ENCODE measurements at places on chromosomes 1 and 21.

DNA sequence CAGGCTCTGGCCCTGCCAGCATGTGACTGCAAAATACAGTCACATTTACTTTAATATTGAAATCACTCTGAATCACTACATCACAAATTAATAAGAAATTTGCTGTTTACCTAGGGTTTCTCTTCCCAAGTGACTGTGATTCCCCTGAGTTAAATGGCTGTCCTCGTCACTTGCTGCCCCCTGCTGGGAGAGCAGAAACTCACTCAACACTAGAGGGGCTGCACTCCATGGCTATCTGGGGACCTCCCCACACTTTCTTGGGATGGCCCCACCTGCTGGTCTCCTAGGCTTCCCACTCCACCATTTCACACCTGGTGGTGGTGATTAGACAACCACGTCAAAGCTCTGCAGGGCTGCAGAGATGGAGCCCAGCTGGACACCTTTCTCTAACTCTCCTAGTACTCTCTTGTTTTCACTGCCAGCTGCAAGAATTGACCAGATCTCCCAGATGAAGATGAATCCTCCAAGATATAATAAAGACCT is 63.4 kb downstream of the CD2 start:
- DNase-seq: peak; percentile 66

DNA sequence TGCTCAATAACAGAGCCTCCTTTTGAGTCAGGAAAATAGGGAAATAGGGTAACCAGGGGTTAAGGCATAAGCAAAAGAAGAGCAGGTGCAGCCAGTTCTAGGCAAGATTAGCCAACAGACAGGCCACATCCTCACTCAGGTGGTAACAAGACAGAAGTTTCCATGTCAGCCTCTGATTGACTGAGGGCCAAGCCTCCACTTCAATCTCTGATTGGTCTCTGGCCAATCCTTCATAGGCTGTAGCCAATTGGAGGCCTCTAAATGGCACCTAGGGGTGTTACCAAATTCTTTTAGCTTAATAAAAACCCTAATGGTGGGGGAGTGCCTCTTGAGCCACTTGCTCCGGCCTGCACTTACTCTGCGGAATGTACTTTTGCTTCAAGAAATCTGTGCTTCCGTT is 37.2 kb downstream of the LACTBL1 start:
- no peak for DNase-seq

GRCh38 chr21:45989355-45990048 is 7.9 kb downstream of the COL6A1 start:
- DNase-seq: no peak

DNA sequence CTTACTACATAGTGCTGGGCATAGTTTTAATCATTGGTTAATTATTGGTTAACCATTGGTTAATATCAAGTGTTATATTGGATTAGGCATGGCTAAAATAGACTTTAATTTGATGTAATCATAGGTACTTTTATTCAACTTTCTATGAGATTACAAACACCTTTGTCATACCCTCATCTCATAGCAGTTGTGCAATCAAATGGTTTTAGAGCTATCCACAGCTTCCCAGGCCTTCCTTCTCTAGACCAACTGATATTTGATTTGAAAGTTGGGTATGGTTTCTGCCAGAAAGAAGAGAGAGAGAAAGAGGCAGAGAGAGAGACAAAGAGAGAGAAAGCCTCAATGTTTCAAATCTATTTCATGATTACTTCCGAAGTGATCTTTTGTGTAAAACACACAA is 9.6 kb upstream of the RGS1 start:
- no peak for DNase-seq

GRCh38 chr1:68173283-68173935 is 58.9 kb downstream of the WLS start:
- no peak for DNase-seq

DNA sequence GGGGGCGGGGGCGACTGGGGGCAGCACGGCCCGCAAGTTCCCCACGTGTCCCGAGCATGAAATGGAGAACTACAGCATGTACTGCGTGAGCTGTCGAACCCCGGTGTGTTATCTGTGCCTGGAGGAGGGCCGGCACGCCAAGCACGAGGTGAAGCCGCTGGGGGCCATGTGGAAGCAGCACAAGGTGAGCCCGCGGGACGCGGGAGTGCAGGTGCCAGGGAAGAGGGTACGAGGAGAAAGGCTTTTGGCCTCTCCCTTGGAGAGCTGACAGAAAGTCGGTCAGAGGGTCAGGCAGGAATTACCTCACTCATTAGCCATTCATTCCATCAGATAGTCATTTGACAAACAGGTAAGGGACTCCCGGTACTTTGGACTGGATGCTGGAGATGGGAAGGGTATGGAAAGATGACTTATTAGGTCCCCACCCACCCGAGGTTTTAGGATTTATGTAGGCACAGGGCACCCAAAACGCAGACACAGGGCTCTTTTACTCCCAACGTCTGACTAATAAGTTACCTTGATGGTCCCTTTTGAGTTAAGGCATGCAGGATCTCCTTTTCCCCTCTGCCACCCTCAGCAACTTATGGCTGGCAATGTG is 2.1 kb downstream of the TRIM67 start:
- DNase-seq: no peak

DNA sequence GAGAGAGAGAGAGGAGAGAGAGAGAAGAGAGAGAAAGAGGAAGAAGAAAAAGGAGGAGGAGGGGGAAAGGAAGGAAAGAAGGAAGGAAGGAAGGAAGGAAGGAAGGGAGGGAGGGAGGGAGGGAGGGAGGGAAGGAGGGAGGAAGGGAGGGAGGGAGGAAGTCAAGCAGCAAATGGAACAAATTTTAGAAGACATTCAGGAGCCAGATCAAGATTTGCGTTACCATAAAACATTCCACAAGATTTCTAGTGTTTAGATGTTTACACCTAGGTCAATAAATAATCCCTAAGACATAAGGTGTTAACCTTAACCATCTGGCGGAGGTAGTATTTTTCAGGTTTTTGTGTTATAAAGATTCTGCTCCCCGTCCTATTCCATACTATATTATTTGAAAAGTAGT is 1320.1 kb upstream of the PRMT6 start:
- DNase-seq: no peak

- no peak for DNase-seq
Measured at GRCh38 chr1:225755671-225756319, 21.8 kb upstream of the SRP9 start.

GRCh38 chr1:41768583-41768982 is 150.1 kb downstream of the HIVEP3 start:
- no peak for DNase-seq

DNA sequence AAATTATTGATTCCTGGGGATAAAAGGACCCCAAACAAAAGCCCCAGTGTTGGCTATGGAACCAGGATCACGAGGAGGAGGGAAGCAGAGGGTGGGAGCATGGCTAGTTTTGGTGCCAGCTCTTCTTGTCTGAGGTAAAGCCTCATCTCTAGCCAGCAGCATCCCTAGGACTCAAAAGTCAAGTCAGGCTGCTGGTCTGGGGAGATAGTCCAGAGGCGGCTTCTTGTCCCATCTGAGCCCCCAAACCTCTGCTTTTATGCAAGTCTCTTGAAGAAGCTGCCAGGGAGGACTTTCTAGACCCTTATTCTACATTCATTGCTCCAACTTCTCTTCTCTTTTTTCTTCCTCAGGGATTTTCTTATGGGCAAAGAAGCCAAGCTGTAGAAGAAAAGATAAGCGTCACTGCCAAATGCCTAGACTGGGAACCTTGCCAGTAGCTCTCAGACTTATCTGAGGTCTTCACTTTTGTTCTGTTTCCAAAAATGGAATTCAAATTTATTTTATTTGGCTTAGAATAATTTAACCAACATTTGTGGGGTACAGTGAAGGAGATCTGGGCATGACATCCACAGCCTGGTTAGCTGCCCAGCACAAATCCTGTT is 6.9 kb upstream of the ANKRD35 start:
- no peak for DNase-seq

DNA sequence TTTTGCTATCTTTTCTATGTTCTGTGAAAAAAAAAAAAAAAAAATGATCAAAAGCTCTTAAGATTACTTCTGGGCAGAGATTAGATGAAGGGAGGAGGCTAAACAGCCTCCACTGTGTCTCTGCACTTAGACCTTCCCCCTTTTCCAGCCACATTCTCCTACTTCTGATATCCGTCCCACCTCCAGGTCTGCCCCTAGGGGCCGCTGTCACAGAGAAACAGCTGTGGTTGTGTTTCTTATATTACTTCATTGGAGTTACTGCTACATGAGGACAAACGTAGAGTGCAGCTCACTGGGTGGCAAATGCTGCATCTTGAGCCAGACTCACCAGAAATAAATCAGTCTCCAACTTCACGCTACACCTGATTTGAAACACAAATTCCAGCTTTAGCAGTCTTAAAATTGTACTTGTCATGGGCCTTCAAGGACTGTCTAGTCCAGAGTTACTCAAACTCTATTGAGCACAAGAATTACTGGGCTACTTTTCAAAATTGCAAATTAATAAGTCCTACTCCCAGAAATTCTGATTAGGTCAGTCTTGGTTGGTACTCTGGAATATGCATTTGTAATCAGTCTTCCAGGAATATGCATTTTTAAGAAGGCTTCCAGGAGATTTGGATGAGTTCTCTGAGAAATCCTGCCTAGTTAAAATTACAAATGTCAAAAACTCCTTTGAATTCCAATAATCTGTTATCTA is 125.2 kb upstream of the PTBP2 start:
- no peak for DNase-seq

DNA sequence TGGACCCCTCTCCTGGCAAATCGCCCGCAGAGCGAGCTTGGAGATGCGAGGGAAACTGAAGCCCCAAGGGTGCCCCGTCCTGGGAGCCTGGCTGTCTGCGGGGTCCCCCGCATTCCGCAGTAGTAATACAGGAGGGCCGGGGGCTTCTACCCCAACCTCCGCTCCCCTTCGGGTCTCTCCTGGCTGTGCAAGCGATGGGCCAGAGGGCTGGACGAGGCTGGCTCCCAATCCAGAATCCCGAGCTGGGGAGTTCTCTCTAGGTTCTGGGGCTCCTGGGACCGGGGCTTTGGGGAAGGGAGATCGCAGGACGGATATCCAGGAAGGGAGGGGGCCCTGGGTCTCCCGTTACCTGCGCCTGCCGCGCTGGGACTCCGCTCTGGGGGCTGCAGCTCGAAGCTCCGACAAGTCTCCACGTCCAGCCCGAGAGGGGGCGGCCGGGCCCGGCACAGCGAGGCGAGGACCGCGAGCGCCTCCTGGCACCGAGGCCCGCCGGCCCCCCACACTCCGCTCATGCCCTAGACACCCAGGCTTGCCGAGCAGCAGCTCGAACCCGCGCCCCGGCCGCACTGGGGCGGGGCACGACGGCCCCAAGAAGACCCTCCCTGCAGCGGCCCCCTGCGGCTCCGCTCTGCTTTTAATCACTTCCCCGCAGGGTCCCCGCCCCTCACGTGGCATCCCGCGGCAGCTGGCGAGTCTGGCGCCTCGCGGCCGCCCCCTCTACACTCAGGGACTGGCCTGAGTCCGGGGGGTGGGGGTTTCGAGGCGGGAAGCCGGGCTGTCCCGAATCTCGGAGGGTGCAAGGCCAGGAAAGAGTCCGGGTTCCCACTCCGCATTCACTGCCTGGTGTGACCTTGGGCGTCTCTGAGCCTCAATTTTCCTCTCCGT is at the start of gene SYT6:
Gene SYT6, minus strand, starts transcription at position 609 of the 885 bp plus-strand sequence. Its CDS starts 97 bp downstream, at position 512.
- DNase-seq: no peak

GRCh38 chr1:248521856-248522255 is 14.0 kb downstream of the OR2G6 start:
- DNase-seq: no peak

DNA sequence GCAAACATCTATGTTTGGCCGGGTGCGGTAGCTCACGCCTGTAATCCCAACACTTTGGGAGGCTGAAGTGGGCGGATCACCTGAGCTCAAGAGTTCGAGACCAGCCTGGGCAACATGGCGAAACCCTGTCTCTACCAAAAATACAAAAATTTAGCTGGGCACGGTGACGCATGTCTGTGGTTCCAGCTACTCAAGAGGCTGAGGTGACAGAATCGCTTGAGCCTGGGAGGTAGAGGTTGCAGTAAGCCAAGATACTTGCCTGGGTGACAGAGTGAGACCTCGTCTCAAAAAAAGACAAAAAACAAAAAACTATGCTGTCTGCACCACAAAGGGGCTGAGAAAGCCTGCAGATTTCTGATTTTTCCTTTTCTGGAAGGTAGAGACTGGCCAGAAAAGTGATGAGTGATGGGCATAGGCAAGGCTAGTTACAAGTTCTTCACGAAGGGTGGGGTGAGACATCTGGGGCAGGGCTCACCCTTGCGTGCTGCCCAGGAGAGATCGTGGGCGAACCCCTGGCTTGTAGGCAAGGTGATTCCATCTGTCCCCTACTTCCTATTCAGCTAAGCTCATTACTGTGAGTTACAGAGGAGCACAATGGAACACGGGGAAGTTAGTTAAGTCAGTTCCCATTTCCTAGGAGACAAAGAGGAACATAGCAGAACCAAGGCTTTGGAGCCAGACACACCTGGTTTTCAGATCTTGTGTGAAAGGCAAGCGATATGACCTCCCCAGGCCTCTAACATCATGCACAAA is 3.2 kb downstream of the SLC2A1 start:
- DNase-seq: no peak

DNA sequence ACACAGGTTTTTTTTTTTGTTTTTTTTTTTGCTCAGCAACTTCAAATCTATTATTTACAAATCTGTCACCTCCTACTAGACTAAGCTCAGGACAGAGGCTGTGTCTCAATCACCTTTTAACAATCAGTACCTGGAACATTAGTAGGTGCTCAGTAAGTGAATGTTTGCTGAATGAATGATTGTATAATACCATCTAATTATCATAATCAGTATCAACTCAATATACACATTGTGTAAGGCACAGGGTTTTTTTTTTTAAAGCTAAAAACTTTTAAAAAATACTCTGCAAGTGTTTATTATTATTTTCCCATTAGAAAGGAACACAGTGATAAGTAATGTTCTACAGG is 9.2 kb downstream of the ERRFI1 start:
- no peak for DNase-seq

- no peak for DNase-seq
Measured at GRCh38 chr1:91537281-91537986, 36.8 kb downstream of the CDC7 start.

GRCh38 chr1:19232524-19232846 is 18.8 kb downstream of the EMC1 start:
- DNase-seq: no peak

- DNase-seq: no peak
Measured at GRCh38 chr1:9459816-9460407, 79.4 kb upstream of the SLC25A33 start.

DNA sequence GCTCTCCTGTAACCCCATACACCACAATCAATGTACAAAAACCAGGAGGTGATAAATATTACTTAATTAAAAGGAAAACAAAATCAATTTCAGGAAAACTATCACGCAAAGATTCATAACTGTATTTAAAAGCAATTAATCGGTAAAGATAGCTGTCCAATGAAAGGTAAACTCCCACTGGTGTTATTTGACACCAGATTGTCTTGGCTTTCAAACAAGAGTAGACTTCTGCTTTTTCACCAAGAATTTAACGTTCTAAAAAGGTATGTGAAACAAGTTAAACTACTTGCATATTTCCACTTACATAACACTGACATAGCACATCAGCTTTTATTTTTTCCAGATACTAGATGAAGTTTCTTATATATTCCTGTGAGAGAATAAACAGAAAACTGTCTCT is 3.5 kb downstream of the PLPP3 start:
- DNase-seq: no peak

GRCh38 chr1:98068016-98068415 is 147.2 kb upstream of the DPYD start:
- DNase-seq: no peak
